ENCODE measurements at places on chromosomes 2 and 18.

DNA sequence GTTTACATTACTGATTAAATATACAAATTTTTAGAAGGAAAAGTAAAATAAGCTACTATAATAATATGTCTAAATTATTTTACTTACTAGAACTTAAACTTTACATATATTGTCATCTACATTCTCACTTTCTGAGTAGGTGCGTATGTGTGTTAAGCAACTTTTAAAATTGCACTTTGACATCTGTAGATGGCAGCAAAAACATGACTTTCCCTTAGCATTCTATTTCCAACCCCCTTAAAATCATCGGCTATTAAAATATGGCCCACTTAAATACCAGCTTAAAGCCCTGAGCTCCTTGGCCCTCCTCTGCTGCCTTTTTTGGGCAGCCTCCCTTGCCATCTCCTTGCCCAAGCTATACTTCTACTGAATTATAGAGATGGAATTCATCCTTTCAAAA lies 78.0 kb downstream of the UPP2 start:
- H3K4me3 ChIP-seq: no peak overlapping the region

GRCh38 chr2:56148825-56149224 lies 35.0 kb upstream of the CCDC85A start:
- no peak overlapping the region for H3K27ac ChIP-seq
- no peaks in the 10 kb centered on the region for H3K36me3 ChIP-seq

DNA sequence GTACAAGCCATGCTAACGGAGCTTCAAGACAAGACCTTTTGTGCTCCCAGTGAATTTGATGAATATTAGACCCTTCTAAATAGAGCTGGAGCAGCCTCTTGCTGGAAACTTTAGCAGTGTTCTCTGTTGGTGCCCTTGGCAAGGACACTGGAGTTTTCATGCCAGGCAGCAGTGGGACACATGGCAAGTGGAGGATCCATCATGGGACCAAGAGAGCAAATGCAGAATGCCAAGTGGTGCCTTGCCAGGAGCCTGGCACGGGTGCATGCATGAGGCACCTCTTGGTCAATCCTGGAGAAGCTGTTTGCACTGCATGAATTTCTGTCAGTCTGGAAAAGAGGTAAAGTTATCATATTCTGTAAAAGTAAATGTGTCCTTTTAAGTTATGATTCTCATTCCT lies 59.1 kb downstream of the NETO1 start:
- no peak overlapping the region for H3K27ac ChIP-seq
- DNase-seq: no peak
- H3K36me3 ChIP-seq: no peaks in the 10 kb centered on the region
- H3K4me3 ChIP-seq: no peak overlapping the region
- no peaks in the 10 kb centered on the region for H3K4me1 ChIP-seq
- no peaks in the 10 kb centered on the region for H3K27me3 ChIP-seq

DNA sequence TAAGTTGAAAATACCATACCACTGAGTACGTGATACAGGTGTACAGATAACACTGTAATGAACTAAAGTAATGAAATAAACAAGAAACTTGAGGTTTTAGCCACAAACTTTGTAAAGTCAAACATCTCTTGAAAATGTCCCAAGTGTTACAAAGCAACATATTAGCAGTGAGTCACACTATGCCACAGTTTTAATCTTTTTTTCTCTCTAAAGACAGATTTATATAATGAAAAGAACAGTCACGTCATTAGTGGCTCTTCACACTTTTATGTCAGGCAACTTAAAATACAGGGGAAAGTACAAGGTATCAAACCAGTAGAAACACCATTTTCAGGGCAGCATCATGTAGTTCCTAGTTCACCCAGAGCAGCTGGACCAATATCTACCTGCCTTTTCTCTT lies 42.1 kb downstream of the RAPH1 start:
- H3K27ac ChIP-seq: no peak overlapping the region
- peaks cover under 1% of the 10 kb centered on the region for H3K4me1 ChIP-seq
- H3K36me3 ChIP-seq: no peaks in the 10 kb centered on the region
- no peaks in the 10 kb centered on the region for H3K27me3 ChIP-seq
- H3K4me3 ChIP-seq: no peak overlapping the region

GRCh38 chr18:36947820-36948348 lies 119.0 kb downstream of the KIAA1328 start:
- H3K27me3 ChIP-seq: no peaks in the 10 kb centered on the region
- no peak overlapping the region for H3K4me3 ChIP-seq
- no peaks in the 10 kb centered on the region for H3K4me1 ChIP-seq
- no peak overlapping the region for H3K27ac ChIP-seq
- DNase-seq: no peak

- no peak for DNase-seq
- H3K4me3 ChIP-seq: peak overlapping the region; percentile 37
- no peaks in the 10 kb centered on the region for H3K36me3 ChIP-seq
- H3K27me3 ChIP-seq: peaks cover 48% of the 10 kb centered on the region
- peaks cover 4% of the 10 kb centered on the region for H3K4me1 ChIP-seq
Observed at GRCh38 chr18:5895876-5896740, 786 bp upstream of the TMEM200C start.

DNA sequence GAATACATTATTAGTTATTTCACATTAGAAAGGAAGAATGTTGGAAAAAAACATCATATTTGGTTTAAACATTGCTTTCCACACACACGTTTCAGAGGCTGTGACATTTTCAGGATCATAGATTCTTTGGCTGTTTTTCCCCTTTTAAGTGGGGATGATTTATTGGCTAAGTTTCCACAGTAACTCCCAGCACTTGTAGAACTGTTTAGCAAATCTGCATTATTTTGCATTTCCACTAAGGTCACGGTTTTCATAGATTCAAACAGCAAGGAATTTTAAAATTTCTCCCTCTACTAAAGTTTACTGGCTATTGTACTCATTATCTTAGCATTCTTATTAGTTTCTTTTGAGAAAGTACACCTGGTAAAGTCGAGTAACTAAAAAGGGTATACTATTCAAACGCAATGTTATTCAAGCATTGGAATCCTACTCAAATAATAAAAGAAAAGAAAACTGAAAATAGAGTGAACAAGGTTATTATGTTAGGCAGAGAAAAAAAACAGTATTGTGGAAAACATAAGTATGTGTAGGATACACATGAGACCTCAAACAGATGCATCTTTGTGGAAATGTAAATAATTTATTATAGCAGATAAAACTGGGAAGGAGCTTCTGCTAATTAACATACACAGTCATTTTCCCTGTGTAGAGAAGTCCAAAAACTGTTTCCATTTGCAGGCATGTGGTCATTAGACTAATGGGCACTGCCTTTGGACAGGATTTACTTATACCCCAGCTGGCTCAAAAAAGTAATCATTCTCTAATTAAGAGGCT lies 633.8 kb downstream of the NRXN1 start:
- H3K4me1 ChIP-seq: no peaks in the 10 kb centered on the region
- H3K27ac ChIP-seq: no peak overlapping the region
- H3K27me3 ChIP-seq: no peaks in the 10 kb centered on the region
- no peaks in the 10 kb centered on the region for H3K36me3 ChIP-seq
- DNase-seq: no peak
- H3K4me3 ChIP-seq: no peak overlapping the region

GRCh38 chr18:56130481-56130880 lies 507.9 kb downstream of the TXNL1 start:
- no peaks in the 10 kb centered on the region for H3K4me1 ChIP-seq
- H3K4me3 ChIP-seq: no peak overlapping the region
- no peak overlapping the region for H3K27ac ChIP-seq
- no peak for DNase-seq
- no peaks in the 10 kb centered on the region for H3K36me3 ChIP-seq
- no peaks in the 10 kb centered on the region for H3K27me3 ChIP-seq

GRCh38 chr18:48543228-48543627 lies 4.4 kb downstream of the CTIF start:
- no peak overlapping the region for H3K4me3 ChIP-seq
- no peaks in the 10 kb centered on the region for H3K36me3 ChIP-seq
- H3K4me1 ChIP-seq: peaks cover 20% of the 10 kb centered on the region
- H3K27me3 ChIP-seq: no peaks in the 10 kb centered on the region

- H3K27ac ChIP-seq: no peak overlapping the region
- no peak for DNase-seq
- peaks cover 16% of the 10 kb centered on the region for H3K4me1 ChIP-seq
- no peaks in the 10 kb centered on the region for H3K36me3 ChIP-seq
Observed at GRCh38 chr2:233342301-233342700, 12.0 kb upstream of the DGKD start.

- no peaks in the 10 kb centered on the region for H3K27me3 ChIP-seq
- H3K4me1 ChIP-seq: peaks cover 20% of the 10 kb centered on the region
- H3K27ac ChIP-seq: no peak overlapping the region
- H3K4me3 ChIP-seq: no peak overlapping the region
- no peak for DNase-seq
Observed at GRCh38 chr2:144481666-144482065, 38.3 kb downstream of the ZEB2 start.

GRCh38 chr2:96233880-96234316 lies 25.3 kb upstream of the STARD7 start:
- H3K4me3 ChIP-seq: no peak overlapping the region
- peak overlapping the region; percentile 42 for H3K27ac ChIP-seq

DNA sequence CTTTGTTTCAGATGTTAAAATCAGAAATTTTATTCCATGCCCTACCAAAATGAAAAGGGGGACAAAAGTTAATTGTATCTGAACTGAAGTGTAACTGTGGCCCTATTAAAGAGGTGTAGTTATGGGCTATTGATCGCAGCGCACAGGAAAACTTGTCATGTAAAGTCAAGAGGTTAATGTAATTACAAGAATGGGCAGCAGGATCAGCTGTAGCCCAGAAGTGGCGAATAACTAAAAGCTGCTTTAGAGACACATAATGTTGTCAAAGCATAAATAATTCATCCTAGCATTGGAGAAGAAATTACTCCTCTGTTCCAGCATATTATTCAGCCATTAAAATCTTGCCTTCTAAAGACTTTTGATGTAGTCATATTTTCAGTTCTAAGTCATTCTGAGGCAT lies 211.8 kb downstream of the EPHA4 start:
- H3K4me3 ChIP-seq: no peak overlapping the region
- H3K27ac ChIP-seq: no peak overlapping the region
- no peaks in the 10 kb centered on the region for H3K27me3 ChIP-seq
- no peaks in the 10 kb centered on the region for H3K36me3 ChIP-seq
- DNase-seq: no peak

DNA sequence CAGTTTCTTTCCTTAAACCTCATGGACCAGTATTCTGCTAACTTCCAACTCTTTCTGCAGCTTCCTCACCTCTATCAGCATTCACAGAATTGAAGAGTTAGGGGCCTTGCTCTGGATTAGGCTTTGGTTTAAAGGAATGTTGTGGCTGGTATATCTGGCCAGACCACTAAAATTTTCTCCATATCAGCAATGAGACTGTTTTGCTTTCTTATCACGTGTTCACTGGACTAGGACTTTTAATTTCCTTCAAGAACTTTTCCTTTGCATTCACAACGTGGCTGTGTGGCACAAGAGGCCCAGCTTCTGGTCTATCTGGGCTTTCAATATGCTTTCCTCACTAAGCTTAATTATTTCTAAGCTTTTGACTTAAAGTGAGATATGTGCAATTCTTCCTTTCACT lies 33.4 kb downstream of the SP3 start:
- H3K36me3 ChIP-seq: no peaks in the 10 kb centered on the region
- no peak overlapping the region for H3K4me3 ChIP-seq
- no peaks in the 10 kb centered on the region for H3K4me1 ChIP-seq

DNA sequence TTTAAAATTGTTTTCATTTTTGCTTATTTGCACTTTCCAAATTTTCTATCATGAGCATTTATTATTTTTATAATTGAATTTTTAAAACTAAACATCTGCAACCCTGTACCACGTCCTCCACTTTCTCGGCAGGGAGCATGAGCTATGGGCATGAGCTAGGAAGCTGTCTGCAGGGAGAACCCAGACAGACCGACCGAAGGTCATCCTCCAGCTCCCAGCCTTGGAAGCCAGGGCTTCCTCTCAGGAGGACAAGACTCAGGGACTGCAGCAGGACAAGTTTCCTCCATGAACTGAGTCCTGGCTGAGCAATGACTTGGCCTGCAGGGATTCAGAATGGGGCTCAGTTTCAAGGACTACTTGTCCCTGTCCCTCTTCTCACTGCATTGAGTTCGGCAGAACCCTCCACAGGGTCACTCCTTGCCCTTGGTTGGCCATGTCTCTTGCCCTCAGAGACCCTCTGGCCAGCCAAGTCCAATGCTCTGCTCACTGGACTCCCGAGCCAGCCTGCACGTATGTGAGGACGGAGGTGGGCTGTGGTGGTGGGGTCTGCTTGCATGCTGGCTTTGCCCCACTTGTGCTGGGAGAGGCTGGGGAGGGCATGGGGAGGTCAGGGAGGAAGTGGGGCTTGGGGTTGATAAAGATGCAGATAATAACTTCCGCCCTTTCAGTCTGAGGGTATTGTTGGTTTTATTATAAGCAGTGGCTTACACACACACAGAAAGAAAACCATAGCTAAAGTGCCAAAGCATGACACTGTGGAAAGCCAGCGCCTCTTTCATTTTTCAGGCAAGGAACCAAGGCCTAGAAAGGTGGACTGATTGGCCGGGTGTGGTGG lies 6.6 kb downstream of the NMUR1 start:
- DNase-seq: no peak
- no peaks in the 10 kb centered on the region for H3K36me3 ChIP-seq
- peaks cover 3% of the 10 kb centered on the region for H3K4me1 ChIP-seq
- H3K27ac ChIP-seq: no peak overlapping the region
- peaks cover 8% of the 10 kb centered on the region for H3K27me3 ChIP-seq
- no peak overlapping the region for H3K4me3 ChIP-seq

- no peak overlapping the region for H3K27ac ChIP-seq
- DNase-seq: no peak
- H3K4me1 ChIP-seq: peaks cover 5% of the 10 kb centered on the region
Observed at GRCh38 chr2:172244419-172245130, 141.9 kb upstream of the DLX2 start.

DNA sequence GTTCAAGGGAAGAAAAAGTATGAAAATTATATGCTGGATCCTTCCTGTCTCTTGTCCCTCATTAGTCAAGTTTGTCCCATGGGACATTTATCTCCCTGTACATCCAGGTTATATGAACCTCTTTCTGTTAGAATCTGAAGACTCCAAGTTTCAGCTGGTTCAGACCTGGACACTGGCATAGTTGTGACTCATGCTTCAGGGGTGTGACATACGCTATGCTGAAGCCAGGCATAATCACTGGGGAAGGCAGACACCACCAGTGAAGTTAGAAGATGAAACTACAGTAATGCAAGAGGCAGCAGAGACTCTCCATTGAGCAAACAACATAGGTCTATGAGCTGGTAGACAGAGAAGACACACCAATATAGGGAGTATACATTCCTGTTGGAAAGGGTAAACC lies 269.7 kb upstream of the SLC8A1 start:
- no peaks in the 10 kb centered on the region for H3K4me1 ChIP-seq
- no peak for DNase-seq
- no peak overlapping the region for H3K27ac ChIP-seq
